CD14-positive monocyte (primary cell): ENCODE measurements at places on chromosomes 4 and X. TPM values are rescaled to one million over a fixed set of nuclear protein-coding genes. Genes with fewer than 3 reads are reported as not detected.

- H3K4me3 ChIP-seq = no peak overlapping the region
- H3K4me1 ChIP-seq = no peaks in the 10 kb centered on the region
- peaks cover 11% of the 10 kb centered on the region for H3K27me3 ChIP-seq
- no peak overlapping the region for H3K27ac ChIP-seq
- H3K36me3 ChIP-seq = no peaks in the 10 kb centered on the region
- DNase-seq = no peak
These were observed 4.8 kb downstream of the ATP2B3 start for GRCh38 chrX:153522259-153522658.

DNA sequence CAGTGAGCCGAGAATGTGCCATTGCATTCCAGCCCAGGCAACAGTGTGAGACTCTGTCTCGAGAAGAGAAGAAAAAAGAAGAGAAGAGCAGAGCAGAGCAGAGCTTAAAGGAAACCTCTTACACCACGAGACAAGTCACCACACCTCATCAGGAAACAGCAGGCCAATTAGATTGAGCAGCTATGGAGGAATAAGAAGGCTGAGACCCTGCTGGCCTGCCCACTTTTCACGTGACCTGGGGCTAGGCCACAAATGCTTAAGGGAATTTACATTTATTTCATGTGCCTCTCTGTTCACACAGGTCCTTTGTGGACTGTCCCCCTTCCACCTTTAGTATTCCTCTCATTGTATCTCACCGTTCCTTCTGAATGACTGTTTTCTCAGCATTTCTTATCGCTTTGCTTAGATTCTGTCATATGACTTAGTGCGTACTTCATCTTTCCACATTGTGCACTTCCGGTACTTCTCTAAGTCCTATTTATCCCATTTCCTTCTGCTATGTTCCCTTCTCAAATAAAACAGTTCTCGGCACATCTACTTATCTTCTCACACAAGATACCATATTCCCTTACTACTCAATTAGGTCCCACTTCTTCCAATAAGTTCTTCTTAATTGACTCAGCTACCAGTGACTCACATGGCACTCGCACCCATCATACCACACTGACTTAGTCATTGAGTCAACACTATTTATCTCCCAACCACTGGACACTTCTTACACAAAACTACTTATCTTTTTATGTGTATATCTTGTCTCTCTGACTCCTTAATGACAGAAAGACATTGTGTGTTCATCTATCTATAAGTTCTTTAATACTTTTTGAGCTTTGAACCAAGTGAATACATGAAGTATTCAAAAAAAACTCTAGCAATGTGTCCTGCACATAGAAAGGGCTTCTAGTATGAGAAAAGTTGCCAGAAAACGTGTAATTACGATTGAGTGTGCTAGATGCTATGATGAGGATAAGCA is 11.0 kb downstream of the CUL4B start:
- no peak overlapping the region for H3K4me3 ChIP-seq
- H3K4me1 ChIP-seq = no peaks in the 10 kb centered on the region

GRCh38 chrX:13024986-13025385 is 19.4 kb downstream of the FAM9C start:
- no peak overlapping the region for H3K4me3 ChIP-seq
- no peaks in the 10 kb centered on the region for H3K36me3 ChIP-seq
- no peak for DNase-seq
- H3K27ac ChIP-seq = no peak overlapping the region
- peaks cover 41% of the 10 kb centered on the region for H3K27me3 ChIP-seq
- peaks cover 14% of the 10 kb centered on the region for H3K4me1 ChIP-seq

DNA sequence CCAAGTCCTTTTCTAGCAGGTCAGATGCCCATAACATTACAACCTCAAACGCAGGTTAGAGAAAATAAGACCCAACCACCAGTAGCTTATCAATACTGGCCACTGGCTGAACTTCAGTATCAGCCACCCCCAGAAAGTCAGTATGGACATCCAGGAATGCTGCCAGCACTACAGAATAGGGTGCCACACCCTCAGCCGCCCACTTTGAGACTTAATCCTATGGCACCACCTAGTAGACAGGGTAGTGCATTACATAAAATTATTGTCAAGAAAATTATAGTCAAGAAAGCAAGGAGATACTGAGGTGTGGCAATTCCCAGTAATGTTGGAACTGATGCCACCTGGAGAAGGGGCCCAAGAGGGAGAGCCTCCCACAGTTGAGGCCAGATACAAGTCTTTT is 19.9 kb upstream of the TRIM61 start:
- H3K36me3 ChIP-seq = no peaks in the 10 kb centered on the region
- DNase-seq = no peak
- H3K27me3 ChIP-seq = no peaks in the 10 kb centered on the region
- H3K4me1 ChIP-seq = no peaks in the 10 kb centered on the region
- no peak overlapping the region for H3K27ac ChIP-seq
- H3K4me3 ChIP-seq = no peak overlapping the region

TLR2 gene
- polyA plus RNA-seq = 162 TPM

RUFY3 gene
- 11.1 TPM for polyA plus RNA-seq

MAB21L2 gene
- polyA plus RNA-seq = not detected

GC gene
- not detected in 2 replicates for polyA plus RNA-seq

DRP2 gene
- not detected in 2 replicates for polyA plus RNA-seq
